T-helper 22 cell (primary cell): ENCODE measurements at places on chromosomes 12 and 14.

DNA sequence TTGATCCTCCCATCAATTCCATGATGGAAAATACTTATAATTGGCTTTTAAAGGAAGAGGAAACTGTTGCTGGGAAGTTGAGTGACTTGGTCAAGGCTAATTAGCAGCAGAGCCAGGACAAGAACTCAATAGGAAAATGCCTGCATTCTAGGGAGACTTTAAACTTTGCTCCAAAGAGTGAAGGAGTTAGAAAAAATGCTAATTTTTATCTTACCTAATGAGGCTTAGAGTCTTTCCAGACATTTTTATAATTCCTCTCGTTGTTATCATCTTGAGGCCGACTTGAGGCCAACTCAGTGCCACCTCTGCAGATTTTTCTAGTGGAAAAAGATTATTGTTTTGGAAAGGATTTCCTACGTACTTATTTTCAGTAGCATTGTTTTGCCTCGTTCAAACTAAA is 344.6 kb downstream of the ETNK1 start:
- DNase-seq: no peak

GRCh38 chr14:38339696-38340095 is 83.8 kb upstream of the CLEC14A start:
- DNase-seq: no peak

GRCh38 chr12:90959538-90960139 is 4.7 kb upstream of the CCER1 start:
- no peak for DNase-seq

- no peak for DNase-seq
Observed at GRCh38 chr14:35398071-35398584, 6.4 kb downstream of the NFKBIA start.

DNA sequence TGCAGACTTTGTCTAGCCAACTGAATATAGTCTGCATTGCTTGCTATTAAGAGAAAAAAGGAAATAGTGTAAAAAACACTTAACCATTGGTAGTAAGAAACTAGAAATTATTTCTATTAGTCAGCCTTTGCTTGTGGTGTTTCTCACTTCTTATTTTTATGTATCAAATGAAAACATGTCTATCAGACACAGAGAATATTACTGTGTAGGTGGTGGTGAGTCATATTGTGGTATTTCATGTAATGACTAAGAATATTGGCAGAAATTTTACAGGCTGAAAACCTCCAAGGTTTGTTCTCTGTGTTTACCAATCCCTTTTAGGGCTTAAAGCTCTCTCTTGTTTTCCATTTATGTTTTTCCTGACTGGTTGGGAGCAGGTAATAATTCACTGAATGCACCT is 87.2 kb downstream of the DAAM1 start:
- DNase-seq: no peak

- no peak for DNase-seq
Observed at GRCh38 chr14:58637391-58638230, at the start of gene DACT1. TSS of gene DACT1 (plus strand) at chr14:58637962. CDS start at chr14:58638203, 241 bp downstream.

DNA sequence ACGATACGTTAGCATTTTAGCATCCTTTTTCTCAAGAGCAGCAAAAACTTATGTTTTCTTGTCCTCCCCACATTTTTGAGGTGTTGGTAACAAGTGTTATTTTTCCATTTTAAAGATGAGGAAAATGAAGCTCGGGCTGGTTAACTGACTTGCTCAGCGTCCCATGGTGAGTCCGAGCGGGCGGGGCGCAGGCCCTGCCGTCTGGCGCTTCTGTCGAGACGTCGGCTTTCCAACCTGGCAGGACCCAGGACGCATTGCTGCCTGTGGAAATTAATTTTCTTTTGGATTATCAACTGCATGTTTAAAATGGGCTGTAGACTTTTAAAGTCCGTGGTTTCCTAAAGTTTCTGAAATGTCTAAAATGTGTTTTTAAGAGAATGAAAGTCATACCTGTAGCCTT is 30.4 kb downstream of the XRCC3 start:
- DNase-seq: no peak

DNA sequence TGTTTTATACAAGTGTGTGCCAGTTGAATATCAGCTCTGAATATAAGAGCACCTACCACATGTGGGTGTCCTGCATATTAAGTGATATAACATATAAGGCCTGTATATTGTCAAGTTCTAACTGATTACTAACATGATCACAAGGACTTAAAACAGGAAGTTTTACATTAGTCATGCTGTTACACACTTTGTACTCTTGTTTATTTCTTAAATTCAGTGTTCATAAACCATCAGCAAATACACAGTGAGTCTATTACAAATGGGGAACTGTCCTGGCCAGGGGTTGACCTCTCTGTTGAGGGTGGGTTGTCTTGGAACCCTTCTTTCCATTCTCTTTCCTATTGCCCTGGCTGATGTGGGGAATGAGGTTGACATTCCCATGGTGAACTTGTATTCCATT is 19.1 kb downstream of the HELB start:
- no peak for DNase-seq

GRCh38 chr14:90599748-90600507 is 203.1 kb downstream of the CALM1 start:
- no peak for DNase-seq

DNA sequence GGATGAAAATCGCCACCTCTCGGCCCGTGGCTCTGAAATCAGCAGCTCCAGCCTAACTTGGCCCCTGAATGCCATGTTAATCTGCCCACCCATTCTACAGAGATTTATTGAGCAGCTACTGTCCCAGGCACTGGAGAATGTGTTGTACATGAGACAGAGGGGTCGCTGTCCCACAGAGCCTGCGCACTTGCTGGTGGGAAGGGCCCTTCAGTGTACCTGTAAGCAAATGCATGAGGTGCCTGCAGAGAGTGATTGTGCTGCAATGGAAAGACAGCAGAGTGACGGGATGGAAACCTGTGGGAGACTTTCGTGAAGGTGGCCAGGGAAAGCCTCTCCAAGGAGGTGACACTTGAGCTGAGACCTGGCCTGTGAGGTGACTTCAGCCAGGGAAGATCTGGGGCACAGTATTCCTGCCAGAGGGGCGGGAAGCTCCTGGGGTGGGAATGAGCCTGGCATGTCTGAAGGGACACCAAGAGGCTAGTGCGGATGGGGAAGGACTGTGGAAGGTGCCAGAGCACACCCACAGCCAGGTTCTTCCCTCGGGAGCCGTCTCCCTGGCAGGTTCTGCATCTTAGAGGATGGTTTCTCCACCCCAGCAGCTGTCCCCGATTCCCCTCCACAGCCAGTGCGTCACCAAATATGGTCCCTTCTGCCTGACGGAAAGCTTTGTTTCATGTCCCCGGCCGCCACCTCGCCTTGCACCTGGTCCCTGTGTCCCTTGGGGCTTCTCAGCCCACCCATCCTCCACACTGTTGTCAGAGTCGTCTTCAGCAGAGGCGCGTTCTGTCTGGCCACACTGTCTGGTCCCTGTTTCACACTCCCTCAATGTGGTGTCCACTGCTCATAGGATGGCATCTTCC is 8.7 kb downstream of the SMIM41 start:
- no peak for DNase-seq
